Left renal pelvis (tissue), 4 donors: ENCODE measurements at places on chromosomes 5 and 9. TPM values are rescaled to one million over a fixed set of nuclear protein-coding genes. Genes with fewer than 3 reads are reported as not detected.

The SOHLH1 gene
- not detected for polyA plus RNA-seq

The NAIP gene
- polyA plus RNA-seq = 13.6 TPM

The ZNF883 gene
- polyA plus RNA-seq = 9.1 TPM

The RGS7BP gene
- polyA plus RNA-seq = 8.3 TPM

The S1PR3 gene
- polyA plus RNA-seq = 50.4 TPM

The UBE2QL1 gene
- polyA plus RNA-seq = 1.1 TPM

The YTHDC2 gene
- polyA plus RNA-seq = 37.0 TPM

The GFI1B gene
- 0.78 TPM for polyA plus RNA-seq
